ENCODE measurements at places on chromosomes 5 and 9. TPM values are rescaled to one million over a fixed set of nuclear protein-coding genes. Genes with fewer than 3 reads are reported as not detected.

- DNase-seq: no peak
Measured at GRCh38 chr9:127050152-127050551, 72.3 kb downstream of the ANGPTL2 start.

The MORN5 gene
- not detected for total RNA-seq

The GTF2H2C gene
- total RNA-seq: 65.4 TPM

- no peak for DNase-seq
Measured at GRCh38 chr9:121192959-121193640, 8.6 kb downstream of the RAB14 start.

The CKMT2 gene
- not detected for total RNA-seq

GRCh38 chr5:33524476-33524875 lies 83.7 kb downstream of the TARS1 start:
- DNase-seq: no peak

GRCh38 chr5:154878642-154879335 lies 20.4 kb downstream of the CNOT8 start:
- no peak for DNase-seq

- DNase-seq: peak; percentile 55
Measured at GRCh38 chr9:281741-282645, 67.3 kb downstream of the DOCK8 start.

GRCh38 chr5:175336781-175337180 lies 107.2 kb downstream of the DRD1 start:
- DNase-seq: no peak

DNA sequence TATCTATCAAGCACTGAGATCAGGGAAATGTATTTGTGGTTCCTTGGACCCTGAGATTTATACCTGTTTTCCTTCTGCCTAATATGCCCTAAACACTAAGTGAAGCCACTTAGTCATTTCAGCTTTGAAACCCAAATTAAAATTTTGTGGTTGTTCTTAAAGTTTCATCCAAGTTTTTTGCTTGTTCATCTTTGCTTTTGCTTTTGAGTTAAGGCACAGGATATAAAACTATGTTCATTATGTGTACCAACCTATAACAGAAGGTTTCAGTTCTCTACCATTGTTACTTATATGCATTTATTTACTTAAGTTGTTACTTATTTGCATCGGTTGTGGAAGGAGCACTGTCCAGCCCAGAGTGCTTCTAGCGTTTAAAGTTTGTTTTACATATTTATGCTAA lies 382.3 kb downstream of the PTPRD start:
- DNase-seq: no peak

- no peak for DNase-seq
Measured at GRCh38 chr9:133351908-133352634, 4.1 kb downstream of the RPL7A start.

The IFNA13 gene
- not detected for total RNA-seq

The HAVCR2 gene
- total RNA-seq: 6.3 TPM

GRCh38 chr5:43859309-43859708 lies 256.3 kb downstream of the NNT start:
- DNase-seq: no peak

- DNase-seq: no peak
Measured at GRCh38 chr9:132663117-132663516, 6.7 kb downstream of the DDX31 start.

- no peak for DNase-seq
Measured at GRCh38 chr5:176851871-176852658, 41.7 kb downstream of the UNC5A start.

DNA sequence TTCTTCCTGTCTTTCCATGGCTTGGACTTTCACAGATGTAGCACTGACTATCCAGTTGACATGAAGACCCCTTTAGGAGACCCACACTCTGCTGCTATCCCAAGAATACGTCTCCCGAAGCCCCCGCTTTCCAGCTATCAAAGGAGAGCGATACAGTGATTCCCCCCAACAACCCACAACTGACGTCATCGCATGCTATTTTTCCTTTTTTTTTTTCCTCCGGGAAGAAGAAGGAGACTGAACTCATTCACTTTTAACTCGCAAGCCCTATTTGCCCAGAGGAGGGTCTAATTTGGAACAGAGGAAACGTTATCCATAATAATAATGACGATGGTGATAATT lies 2.1 kb downstream of the PAPPA start:
- DNase-seq: no peak

- no peak for DNase-seq
Measured at GRCh38 chr5:149711338-149711737, 18.8 kb upstream of the PPARGC1B start.

- no peak for DNase-seq
Measured at GRCh38 chr5:2013301-2014057, 130.8 kb upstream of the IRX4 start.

DNA sequence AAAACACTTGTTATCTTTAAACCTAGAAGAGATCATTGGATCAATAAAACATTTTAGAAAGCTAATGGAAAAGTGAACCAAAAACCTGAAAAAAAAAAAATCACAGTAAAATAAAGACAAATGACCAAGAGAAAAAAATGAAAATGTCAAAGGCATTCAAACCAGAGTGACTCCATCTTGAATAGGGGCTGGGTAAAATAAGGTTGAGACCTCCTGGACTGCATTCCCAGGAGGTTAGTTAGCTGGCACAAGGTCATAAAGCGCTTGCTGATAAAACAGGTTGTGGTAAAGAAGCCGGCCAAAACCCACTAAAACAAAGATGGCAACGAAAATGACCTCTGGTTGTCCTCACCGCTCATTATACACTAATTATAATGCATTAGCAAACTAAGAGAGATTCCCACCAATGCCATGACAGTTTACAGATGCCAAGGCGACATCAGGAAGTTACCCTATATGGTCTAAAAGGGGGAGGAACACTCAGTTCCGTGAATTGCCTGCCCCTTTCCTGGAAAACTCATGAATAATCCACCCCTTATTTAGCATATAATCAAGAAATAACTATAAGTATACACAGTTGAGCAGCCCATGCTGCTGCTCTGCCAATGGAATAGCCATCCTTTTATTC lies 116.7 kb upstream of the NEK6 start:
- no peak for DNase-seq

Data from CD8-positive, alpha-beta memory T cell (primary cell).